ENCODE measurements at places on chromosomes 1 and 21. TPM values are rescaled to one million over a fixed set of nuclear protein-coding genes. Genes with fewer than 3 reads are reported as not detected.

Gene AADACL4
- not detected for total RNA-seq

Gene ZNF593OS
- total RNA-seq: not detected

Gene ATP1A2
- total RNA-seq: not detected

Gene S100A2
- total RNA-seq: 24.8 TPM

Gene USH2A
- total RNA-seq: not detected

Gene DCST1
- not detected for total RNA-seq

Gene KPRP
- not detected for total RNA-seq

Gene OR10K1
- not detected for total RNA-seq

DNA sequence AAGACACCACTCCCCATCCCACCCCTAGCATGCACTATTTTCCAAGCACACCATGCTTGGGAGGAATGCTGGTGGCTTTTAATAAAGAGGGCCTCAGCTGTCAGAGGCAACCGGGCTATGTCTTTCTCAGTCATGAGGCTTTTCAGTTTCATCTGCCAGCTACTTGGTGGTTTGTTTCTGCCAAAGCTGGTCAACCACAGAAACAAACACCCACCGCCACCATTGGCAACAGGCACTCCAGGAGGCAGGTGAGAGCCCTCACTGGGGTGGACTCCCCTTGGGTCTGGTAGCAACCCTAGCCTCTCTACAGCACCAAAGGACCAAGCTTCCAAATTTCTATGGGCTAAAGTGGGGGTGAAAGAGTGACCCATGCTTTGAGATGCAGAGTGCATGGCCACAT, 54.3 kb upstream of the CD1D start:
- DNase-seq: no peak

GRCh38 chr21:35895598-35895997, 164.7 kb downstream of the SETD4 start:
- no peak for DNase-seq

GRCh38 chr1:158999316-159000069, 10.2 kb upstream of the IFI16 start:
- DNase-seq: peak; percentile 70

DNA sequence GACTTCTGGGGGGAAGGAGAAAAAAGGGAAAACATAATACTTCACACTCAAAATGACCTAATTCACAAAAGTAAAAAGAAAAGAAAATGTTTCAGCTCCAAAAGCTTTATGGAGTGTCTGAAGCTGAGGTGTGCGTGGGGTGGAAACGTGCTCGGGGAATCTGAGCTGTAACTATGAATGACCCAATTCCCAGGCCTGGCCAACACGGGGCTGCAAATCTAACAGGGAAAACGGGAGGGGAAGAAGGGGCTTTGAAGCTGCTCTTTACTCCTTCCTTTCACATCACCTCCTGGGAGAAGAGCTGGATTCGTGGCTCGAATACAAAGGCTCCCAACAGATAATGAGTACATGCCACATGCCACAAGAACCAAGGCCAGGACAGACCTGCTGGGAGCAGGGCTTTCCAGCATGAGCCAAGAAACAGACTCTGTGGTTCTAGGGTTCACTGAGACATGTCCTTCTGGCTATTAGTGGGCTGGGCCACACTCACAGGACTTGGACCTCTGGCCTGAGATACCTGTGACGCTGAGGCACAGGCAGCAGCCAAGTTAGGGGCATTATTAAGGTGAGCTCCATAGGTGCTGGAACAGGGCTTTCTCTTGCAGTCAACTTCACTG, 51.5 kb downstream of the SLC66A1 start:
- DNase-seq: no peak

DNA sequence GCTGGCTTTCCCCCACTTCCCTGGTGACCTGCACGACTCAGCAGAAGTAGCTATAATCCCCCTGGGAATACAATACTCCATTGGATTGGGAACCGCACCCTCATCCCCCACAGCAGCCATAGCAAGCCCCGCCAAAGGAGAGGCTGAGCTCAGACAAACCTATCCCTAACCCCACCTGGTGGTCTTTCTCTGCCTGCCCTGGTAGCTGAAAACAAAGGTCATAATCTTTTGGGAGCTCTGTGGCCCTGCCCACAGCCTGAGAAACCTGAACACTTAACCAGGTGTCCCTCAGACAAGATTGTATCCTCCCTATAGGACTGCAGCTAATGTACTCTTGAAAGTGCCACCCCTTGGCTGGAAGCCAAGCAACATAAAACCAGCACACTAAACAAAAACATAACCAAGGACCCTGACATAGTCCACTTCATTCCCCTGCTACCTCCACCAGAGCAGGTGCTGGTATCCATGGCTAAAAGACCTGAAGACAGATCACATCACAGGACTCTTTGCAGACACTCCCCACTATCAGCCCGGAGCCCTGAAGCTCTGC, 71.6 kb upstream of the RUNX1 start:
- no peak for DNase-seq

DNA sequence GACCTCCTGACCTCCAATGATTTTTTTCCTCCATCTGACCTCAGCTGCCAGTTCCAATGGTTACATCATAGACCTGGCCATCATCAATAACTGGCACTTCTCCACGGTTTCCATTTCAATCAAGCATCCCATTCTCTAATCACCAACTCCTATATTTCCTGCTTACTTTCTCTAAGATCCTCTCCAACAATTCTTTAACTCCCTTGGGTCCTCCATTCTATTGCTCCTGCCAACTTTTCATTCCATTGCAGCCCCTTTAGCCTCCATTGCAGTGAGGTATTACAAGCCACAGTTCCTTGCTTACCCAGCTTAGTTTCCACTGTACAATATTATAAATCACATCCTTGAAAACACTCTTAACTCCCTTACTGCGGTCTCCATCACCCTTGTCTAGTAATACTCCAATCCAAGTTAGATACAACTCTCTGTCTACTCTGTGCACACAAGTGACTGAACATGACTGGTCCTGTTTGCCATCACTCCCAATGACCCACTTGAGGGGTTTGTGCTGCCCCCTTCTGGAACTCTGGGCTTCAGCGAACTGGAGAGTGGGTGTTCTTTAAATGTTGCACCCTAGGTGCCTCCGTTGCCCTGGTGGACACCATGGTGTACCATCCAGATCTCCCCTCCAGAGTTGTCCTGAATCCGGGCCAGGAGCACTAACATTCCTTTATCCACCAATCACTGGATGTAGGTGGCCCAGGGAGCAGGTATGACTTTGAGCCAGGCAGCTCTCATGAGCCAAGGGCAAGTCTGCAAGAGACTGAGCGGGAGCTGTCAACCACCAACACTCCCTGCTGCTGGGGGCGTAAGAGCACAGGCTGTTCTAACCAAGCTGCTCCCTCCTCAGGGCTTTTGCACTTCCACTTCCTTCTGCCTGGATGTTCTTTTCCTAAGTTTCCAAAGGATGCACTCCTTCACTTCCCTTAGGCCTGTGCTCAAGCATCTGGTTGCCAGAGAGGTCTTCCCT, 3.7 kb upstream of the FNDC7 start:
- no peak for DNase-seq

DNA sequence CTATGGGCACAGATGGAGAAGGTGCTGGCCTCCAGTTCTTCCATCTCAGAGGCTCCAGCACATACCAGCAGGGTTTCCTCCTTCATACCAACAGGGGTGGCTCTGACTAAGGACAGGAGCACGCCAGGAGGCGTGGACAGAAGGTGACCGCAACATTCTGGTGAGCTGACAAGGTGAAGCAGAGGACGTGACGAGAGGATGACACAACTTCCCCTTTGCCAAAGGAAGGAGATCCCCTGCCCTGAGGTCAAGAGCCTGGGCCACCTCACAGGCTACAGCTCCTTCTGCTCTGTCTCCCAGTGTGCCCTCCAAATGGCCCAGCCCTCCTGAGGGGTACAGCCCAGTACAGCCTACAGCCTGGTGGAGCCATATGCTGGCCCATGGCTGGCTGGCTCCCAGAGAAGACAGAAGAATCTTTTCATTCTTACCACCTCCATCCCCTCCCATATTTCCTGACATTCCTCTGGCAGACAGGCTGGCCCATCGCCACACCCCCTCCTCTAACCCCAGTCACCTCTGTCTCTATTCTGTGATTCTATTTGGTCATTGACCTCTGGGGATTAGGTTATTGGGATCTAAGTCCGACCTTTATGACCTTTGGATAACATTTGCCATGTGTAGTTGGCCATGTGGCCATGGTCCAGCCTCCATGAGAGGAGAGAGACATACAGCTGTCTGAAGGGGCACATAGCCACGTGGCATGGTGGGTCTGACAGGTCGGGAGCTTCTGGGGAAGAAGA, 5.1 kb upstream of the LAMB3 start:
- no peak for DNase-seq

GRCh38 chr1:230166366-230167132, 99.5 kb downstream of the GALNT2 start:
- DNase-seq: no peak

DNA sequence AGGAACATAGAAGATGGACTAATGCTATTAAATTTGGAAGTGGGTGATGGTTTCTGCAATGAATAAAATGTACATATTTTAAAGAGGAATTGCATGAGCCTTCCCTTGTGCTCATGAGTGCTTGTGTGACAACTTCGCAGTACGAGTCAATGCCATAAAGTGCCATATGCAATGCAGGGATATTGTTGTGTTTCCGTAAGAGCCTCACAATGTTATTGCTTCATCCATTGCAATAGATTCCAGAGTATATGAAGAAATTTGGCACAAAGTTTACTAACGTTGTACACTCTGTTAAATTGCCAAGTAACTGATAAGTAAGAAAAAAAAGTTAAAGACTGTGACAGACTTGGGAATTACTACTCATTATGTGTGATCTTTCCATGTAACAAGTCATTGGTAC, 22.3 kb downstream of the BTG3 start:
- no peak for DNase-seq

- no peak for DNase-seq
Measured at GRCh38 chr1:181131255-181131941, 42.9 kb downstream of the IER5 start.

GRCh38 chr1:174815036-174815435, 184.7 kb upstream of the CACYBP start:
- DNase-seq: no peak

- DNase-seq: no peak
Measured at GRCh38 chr1:116375148-116375886, 2.3 kb downstream of the ATP1A1 start.

DNA sequence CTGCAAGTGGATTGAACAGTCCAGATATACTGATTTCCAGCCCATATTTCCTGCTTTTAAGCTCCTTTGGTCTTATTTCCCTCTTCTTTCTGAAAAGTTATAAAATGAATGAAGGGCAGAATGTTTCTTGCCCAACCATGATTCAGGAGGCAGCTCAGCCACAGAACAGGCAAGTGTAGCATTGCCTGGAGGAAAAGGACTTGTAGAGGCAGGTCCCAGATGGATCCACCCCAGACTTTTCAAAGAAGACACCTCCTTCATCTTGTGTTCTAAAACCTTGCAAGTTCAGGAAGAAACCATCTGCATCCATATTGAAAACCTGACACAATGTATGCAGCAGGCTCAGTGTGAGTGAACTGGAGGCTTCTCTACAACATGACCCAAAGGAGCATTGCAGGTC, at the start of gene CLCA2:
Gene CLCA2 (plus strand): TSS at position 299 of the 400 bp plus-strand sequence. CDS start 77 bp downstream, at position 376.
- DNase-seq: no peak

GRCh38 chr1:162400790-162401355, 11.1 kb downstream of the SH2D1B start:
- DNase-seq: no peak

DNA sequence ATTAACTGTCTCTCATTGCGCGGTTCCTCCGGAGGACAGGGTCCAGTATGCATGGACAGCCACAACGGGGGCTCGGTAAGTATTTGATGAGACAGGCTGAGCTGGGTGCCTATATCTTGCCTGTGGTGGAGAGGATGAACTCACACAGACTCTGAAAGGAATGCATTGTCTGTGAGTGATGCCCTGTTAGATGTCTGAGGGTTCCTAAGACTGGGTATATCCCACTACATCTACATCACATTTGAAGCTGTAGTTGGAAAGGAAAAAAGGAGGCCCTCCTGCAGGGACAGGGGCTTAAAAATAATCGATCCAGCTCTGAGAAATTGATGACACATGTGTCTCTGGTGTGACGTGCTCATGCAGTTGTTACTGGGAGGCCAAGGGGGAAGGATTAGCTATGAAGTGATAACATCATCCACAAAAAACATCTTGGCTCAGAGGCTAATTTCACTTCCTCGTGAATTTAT, 1.9 kb downstream of the ADARB1 start:
- no peak for DNase-seq

DNA sequence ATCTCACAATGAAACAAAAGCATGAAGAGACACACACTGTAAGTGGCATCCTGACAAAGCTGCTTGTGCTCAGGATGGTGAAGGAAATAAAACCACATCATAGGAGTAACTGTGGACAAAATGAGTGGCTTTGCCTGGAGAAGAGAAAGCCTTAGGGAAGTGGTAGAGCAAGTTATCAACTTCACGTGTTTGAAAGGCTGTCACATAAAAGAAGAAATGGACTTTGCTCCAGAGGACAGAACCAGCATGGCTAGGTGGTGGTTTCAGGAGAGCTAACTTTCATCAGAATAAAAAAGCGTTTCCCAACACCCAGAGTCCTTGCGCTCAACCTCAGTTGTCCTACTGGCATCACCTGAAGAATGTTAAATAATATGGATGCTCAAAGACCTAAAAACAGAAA, 139.9 kb downstream of the SETD4 start:
- no peak for DNase-seq

DNA sequence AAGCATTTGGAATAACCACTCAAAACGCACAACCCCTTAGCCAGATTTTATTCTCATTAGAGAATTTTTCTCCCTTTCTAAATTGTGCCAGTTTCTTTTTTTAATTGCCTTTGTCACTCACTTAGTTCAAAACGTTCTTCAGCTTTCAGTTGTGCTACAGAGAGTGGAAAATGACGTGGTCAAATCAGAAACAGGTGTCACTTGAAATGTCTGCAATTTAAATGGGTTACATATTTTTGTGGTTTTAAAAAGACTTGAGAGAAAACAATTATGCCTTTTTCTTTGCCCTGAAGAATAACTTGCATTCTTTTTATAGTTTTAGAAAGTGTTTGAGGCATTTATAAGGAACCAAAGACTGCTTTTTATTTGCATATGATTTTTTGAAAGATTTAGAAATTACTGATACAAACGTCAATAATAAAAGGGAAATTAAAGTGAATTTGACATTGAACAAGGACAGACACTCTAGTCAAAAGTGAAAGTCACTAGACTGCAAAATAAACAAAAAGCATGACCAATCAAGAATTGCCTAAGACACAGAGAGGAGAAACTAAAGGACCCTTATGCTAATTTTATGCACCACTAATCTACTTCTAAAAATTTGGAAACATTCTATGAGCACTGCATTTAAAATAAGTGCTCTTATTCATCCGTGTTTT, 191.0 kb downstream of the TPR start:
- no peak for DNase-seq

DNA sequence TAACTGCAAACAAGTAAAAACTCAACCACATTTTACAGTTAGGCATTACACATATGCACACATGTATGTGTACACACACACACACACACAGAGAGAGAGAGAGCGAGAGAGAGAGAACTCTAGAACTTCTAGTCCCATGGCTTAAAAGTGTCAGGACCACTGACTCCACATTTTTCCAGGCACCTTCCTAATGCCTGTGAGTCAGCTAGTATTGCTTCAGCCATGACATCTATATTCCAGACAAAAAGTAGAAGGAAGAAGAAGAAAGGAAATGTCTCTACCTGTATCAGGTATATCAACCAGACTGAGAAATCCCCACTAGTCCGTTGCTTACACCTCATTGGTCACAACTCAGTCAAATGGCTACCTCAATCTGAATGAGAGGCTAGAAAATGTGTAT, 31.9 kb upstream of the TACSTD2 start:
- no peak for DNase-seq

All from epithelial cell of proximal tubule (primary cell).